ENCODE measurements at places on chromosomes 13 and 19. TPM values are rescaled to one million over a fixed set of nuclear protein-coding genes. Genes with fewer than 3 reads are reported as not detected.
A peak's percentile ranks its signal among the peaks of the same experiment; 100 is the strongest.

DNA sequence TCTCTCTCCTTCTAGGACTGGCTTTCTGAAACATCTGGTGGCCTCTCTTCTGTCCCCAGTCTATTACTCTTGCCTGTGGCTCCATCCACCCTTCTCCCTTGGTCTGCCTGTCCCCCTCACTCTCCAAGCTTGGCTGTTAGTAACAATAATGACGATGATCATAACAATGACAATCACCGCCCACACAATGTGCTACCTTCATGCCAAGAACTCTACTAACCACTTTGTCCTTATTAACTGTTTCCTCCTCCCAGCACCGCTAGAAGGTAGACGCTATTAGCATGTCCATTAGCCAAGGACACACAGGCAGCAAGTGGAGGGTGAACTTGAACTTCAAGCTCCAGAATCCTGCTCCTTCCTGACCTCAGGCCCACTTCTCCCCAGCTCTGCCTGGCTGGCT, 2.7 kb downstream of the GYS1 start:
- DNase-seq: no peak

The DIRAS1 gene
- 0.32 TPM for total RNA-seq

The CABP5 gene
- not detected for total RNA-seq

The ERF gene
- 32.5 TPM for total RNA-seq

The ZNF578 gene
- total RNA-seq: 1.6 TPM

The SPIB gene
- not detected for total RNA-seq

- no peak for DNase-seq
These were observed 233.7 kb downstream of the GPC5 start for GRCh38 chr13:91632086-91632485.

GRCh38 chr19:45130888-45131615, 29.7 kb downstream of the NKPD1 start:
- DNase-seq: peak; percentile 9

- no peak for DNase-seq
These were observed 45.6 kb upstream of the UBE2L5 start for GRCh38 chr13:30376426-30377311.

- DNase-seq: no peak
These were observed 122.4 kb upstream of the LSM14A start for GRCh38 chr19:34049944-34050343.

The FFAR1 gene
- total RNA-seq: not detected

The ECSIT gene
- total RNA-seq: 22.9 TPM

DNA sequence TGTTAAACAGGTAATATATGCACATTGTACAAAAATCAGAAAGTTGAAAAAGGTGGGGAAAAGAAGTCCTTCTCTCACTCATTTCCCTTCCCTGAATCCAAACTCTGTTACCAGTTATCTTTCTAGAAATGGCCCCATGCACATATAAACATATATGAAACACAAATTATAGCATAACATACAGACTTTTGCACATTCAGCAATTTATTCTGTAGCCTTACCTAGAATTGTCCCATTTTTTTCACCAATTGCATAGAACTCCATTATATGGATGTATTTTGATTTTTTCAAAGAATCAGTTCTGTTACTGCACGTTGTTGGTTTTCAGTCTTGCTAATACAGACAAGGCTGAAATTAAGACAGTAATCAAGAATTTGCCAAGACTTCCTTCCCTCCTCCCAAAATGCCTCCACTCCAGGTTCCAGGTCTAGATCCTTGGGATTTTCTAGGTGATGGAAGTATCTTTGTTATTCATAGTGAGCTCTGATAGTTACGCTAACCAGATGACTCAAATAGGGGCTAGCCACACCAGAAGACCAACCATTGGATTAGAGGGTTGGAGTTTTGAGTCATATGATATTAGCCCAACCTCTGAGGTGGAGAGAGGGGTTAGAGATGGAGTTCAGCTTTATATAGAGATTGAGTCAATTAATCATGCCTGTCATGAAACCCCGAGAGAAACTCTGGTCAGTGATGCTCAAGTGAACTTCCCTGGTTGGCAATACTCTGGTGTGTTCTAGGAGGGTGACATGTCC, 30.7 kb downstream of the GPR180 start:
- DNase-seq: no peak

The LENG9 gene
- 5.2 TPM for total RNA-seq

- no peak for DNase-seq
These were observed 4.0 kb downstream of the SYT5 start for GRCh38 chr19:55176076-55176475.

GRCh38 chr13:76596216-76596615, 290.0 kb downstream of the KCTD12 start:
- DNase-seq: no peak

The TMEM255B gene
- total RNA-seq: 0.43 TPM

GRCh38 chr19:35533822-35534392, 651 bp downstream of the GAPDHS start:
- no peak for DNase-seq

DNA sequence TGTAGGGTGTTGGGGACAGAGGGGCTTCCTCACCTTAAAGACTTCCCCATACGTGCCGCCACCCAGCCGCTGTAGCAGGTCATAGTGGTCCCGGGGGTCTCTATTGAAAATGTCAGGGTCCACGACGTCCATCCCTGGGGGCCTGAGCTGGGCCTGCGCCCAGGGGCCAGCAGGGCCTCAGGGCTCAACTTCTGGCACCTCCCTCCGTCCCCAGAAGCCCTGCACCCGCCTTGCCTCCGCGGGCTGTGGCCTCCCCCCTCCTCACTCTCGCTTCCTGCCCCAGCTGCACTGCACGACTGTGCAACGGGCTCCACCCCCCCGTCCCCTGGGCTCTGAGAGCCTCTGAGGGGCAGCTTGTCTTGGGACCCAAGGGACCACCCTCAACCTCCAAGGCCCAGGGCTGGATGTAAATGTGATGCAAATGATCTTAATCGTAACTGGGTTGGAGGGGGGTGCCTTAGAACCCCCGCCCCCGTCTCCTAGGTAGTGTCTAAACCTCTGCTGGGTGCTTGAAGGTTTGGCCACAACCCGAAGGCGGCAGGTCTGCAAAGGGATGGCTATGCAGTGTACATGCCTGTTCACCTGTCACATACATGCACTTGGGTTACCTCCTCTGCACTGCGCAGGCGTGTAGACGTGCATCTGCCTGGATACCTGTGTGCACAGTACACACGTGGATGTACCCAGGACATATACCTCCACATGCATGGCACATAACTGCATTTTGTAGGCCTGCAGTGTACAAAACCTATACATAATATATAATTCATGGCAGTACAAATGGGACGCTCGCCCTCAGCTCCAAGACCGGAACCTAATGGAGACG, at the start of gene MAP4K1:
Gene MAP4K1 (minus strand): TSS at position 190 of the 826 bp plus-strand sequence. CDS start 58 bp downstream, at position 132.
- DNase-seq: peak; percentile 3

DNA sequence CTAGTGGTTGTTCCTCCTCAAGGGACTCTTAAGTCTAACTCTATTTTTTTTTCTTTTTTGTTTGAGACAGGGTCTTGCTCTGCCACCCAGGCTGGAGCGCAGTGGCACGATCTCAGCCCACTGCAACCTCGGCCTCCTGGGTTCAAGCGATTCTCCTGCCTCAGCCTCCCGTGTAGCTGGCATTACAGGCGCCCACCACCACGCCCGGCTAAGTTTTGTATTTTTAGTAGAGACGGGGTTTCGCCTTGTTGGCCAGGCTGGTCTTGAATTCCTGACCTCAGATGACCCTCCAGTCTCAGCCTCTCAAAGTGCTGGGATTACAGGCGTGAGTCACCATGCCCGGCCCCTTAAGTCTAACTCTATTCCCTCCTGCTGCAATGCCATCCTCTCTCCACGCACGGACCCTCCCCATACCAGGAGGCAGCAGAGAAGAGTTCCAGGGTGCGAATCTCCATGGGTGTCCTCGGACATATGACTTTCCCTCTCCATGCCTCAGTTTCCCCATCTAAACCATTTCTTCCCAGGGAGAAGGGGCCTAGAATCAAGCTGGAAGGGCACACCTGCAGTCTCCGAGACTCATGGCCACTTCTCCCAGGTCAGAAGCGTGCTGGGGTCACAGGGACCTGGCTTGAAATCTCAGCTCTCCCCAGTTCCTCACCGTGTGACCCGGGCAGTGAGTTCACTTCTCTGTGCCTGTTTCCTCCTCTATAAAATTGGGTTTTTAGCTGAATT, 6.0 kb upstream of the BCL3 start:
- peak; percentile 90 for DNase-seq

- DNase-seq: no peak
These were observed 468.7 kb downstream of the TSHZ3 start for GRCh38 chr19:30880551-30880950.

DNA sequence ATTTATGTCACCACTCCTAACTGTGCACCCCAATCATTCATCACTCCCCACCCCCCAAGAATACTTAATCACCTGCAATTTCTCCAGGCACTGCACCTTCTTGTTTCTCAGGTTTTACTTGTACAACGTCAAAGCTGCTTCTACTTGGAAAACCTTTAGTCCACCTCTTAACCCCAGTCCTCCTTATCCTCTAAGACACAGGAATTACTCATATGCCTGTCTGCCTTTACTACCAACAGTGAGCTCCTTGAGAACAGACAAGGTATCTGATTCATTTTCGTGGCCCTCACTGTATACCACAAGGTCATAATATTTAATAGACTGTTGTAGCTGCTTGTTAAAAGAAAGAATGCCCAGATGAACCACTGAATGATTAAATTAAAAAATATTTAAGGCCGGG, 21.0 kb upstream of the NDFIP2 start:
- no peak for DNase-seq

The C3 gene
- 1.6 TPM for total RNA-seq

DNA sequence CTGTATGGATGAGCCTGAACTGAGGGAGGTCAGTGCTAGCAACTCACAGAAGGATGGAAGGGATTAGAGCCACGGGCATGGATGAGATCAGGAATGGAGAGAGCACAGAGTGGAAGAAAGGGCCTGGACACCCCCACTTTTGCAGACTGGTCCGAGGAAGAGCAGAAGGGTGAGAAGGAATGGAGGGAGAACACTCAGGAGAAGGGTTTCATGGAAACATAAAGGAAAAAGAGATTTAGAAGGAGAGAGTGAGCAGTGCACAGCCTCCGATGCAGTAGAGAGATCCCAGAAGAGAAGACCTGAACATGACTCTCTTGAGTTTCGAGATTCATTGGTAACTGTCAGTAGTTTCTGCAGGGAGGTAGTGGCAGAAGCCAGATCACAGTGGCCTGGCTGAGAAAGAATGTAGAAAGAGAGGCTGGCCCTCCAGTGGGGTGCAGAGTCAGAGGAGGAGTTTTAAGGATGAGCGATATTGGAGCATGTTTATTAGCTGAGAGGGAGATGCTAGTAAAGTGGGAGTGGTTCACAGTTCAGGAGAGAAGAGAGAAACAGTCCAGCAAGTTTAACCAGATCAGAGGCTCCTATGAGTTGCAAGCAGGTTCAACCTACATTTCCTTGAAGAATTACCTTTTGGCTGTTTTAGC, 108.9 kb downstream of the ZAR1L start:
- DNase-seq: peak; percentile 65

GRCh38 chr13:43180837-43181236, 157.5 kb downstream of the DNAJC15 start:
- no peak for DNase-seq

DNA sequence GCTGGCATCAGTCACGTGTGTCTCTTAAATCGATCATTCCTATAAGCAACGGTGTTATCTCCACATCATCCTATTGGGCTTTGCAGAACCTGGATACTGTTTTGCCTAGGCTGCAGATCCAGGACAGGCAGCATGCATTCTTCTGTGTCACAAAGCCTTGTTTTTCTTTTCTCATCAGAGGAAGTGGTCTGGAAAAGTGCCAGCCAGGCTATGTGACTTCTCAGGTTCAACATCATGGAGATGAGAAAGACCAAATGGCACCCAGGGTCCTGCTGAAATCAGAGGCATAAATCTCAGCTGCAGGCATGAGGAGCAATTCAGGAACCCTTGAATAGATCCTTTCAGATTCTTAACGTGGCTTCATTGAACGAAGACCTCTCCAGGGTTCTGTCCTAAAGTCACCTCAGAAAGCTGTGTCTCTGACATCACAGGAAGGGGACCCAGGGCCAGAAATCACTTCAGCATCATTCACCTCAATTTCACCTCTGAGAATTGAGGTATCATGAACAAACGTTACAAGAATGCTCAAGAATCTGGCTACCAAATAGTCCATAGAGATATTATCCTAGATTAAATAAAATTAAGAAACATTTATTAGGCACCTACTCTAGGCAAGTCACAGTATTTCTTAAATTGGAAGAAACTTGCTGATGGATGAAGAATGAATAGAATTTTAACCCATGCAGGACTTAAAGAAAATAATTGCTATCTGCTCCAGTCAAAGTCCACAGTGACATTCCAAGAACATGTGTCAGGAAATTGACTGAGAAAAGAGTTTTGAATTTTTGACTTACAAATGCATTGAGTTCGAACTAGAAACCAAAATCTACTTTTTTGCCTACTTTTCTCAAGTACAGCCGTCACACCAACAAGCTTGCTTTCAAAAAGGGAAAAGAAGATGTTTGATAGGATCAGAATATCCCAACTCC, 124.1 kb downstream of the COG6 start:
- DNase-seq: peak; percentile 58

GRCh38 chr13:79314652-79315051, 91.4 kb downstream of the RBM26 start:
- no peak for DNase-seq

DNA sequence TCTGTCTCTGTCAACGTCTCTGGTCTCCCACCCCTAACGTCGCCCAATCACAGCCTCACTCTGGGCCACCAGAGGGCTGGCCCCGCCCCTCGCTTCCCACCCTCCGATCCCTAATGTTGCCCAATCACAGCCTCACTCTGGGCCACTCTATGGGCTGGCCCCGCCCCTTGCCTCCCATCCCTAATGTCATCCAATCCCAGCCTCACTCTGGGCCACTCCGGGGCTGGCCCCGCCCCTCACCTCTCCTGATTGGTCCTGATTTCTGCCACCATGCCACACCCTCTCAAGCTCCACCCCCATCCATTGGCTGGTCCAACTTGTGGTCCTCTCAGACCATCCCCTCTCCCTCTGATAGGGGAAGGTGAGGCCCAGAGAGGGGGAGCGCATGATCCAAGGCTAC, 24.9 kb downstream of the CELF5 start:
- no peak for DNase-seq

The ZNF506 gene
- 7.7 TPM for total RNA-seq
